Hematopoietic multipotent progenitor cell treated with erythropoietin and hydrocortisone succinate and interleukin-3 and kit ligand, for 15 days (in vitro differentiated cells): ENCODE measurements at places on chromosomes 11 and 22.

GRCh38 chr11:67483831-67484665 is 1.2 kb downstream of the AIP start:
- no peak for DNase-seq

- no peak for DNase-seq
These were observed 5.2 kb downstream of the USP2 start for GRCh38 chr11:119376197-119376847.

- DNase-seq, result no peak
These were observed 638 bp downstream of the PARVA start for GRCh38 chr11:12377824-12378593.

DNA sequence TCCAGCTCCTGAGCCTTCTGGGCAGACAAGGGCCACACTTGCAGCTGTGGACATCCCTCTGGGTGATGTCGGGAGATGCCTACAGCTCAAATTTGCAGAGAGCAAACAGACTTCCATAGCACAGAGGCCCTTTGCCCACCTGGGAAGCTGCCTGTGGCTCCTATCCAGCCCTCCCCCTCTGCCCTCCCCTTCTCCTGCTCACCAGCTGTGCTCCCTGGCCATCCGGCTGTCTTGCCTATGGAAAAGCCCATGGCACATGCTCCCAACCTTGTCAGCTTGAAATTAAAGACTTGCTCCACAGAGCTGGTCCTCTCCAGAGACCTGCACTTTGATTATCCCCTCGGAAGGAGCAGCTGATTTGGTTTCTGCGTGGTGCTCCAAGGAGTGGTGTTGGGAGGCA is 118.9 kb upstream of the NECTIN1 start:
- no peak for DNase-seq

GRCh38 chr11:132115454-132115853 is 745.0 kb downstream of the NTM start:
- no peak for DNase-seq

GRCh38 chr22:40491990-40492631 is 121.7 kb downstream of the SGSM3 start:
- DNase-seq, result no peak

DNA sequence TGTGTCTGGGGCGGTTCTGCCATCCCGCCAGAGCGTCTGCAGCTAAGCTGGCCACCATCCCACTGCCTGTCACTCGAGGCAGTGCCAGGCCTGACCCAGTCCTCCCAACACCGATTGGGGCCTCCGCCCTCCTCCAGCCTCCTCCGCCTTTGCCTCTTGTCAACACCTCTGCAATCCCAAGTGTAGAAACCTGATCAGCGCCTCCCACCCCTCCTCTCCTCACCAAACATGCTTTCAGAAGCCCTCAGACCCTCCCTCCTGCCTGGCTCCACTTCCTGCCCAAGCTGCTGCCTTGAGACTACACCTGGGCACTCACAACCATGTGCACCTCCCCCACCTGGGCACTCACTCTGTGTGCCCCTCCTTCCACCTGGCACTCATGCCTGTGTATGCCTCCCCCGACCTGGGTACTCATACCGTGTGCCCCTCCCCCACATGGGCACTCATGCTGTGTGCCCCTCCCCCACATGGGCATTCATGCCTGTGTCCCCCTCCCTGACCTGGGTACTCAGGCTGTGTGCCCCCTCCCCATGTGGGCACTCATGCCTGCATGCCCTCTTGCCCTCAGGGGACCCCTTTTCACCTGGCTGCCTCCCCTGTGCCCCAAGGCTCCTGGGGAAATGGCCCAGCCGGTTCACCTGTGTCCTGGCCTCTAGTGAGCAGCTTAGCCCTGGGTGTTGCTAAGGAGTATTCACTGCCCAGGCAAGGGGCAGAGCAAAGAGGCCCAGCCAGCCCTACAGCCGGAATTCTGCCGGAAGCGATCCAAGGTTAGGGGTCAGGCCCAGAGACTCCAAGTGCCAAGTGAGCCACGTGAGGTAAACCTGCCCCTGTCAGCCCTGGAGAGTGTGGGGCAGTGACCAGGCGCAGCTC is 5.5 kb upstream of the IFITM10 start:
- DNase-seq, result peak; percentile 50

GRCh38 chr11:133070021-133070713 is 462.1 kb downstream of the OPCML start:
- DNase-seq, result no peak
